Activated CD8-positive, alpha-beta T cell treated with anti-CD3 and anti-CD28 coated beads for 36 hours (primary cell): ENCODE measurements at places on chromosomes 6 and 20. TPM values are rescaled to one million over a fixed set of nuclear protein-coding genes. Genes with fewer than 3 reads are reported as not detected.

Gene CRISP3
- not detected for total RNA-seq

Gene CEP57L1
- 25.8 TPM for total RNA-seq

Gene TRIM10
- total RNA-seq = not detected

Gene TINAG
- not detected for total RNA-seq

Gene CST5
- total RNA-seq = not detected

Gene OPRM1
- total RNA-seq = not detected

Gene COL9A3
- total RNA-seq = not detected

Gene RIMS1
- total RNA-seq = not detected

Gene MEP1A
- total RNA-seq = not detected

Gene TBPL1
- total RNA-seq = 37.8 TPM

Gene TNFRSF6B
- total RNA-seq = not detected

Gene PDSS2
- total RNA-seq = 14.8 TPM

Gene ELOVL5
- total RNA-seq = 88.3 TPM

Gene DST
- 1.3 TPM for total RNA-seq

Gene ERVFRD-1
- total RNA-seq = not detected

Gene HTR1B
- not detected for total RNA-seq

Gene COL9A1
- total RNA-seq = not detected

Gene LIN28B
- not detected for total RNA-seq

Gene FRS3
- 3.2 TPM for total RNA-seq

Gene CDSN
- not detected for total RNA-seq

Gene RIPPLY2
- total RNA-seq = not detected

Gene TFAP2B
- not detected for total RNA-seq

Gene GPR6
- not detected for total RNA-seq

Gene AURKA
- 100 TPM for total RNA-seq

Gene PBOV1
- not detected for total RNA-seq

Gene LTB
- 375 TPM for total RNA-seq

Gene SOBP
- 1.1 TPM for total RNA-seq

Gene HCRTR2
- not detected for total RNA-seq

Gene LY86
- 0.32 TPM for total RNA-seq

Gene BPIFB2
- not detected for total RNA-seq

Gene GGTLC1
- not detected for total RNA-seq

Gene SSTR4
- total RNA-seq = not detected

Gene KDM1B
- total RNA-seq = 10.9 TPM

Gene CSE1L
- 115 TPM for total RNA-seq

Gene TMEM200A
- 0.20 TPM for total RNA-seq
